ENCODE measurements at places on chromosomes 16 and 17.

DNA sequence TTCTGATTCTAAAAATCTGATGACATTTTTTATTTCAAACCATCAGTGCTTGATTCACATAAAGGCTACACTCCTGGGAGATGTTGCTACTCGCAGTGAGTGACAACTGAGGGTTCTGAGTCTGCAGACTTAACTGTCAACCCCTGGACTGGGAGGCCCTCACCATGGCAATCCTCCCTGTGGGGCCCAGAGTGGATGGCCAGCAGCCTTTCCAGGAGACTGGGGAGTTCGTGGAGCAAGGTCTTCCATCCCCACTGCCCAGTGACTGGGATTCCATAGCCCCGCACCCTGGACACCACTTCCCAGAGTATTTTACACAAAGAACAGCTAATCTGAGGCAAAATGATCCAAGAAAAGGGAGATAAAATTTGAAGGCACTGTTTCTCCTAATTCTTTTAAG is 59.3 kb downstream of the CREBBP start:
- DNase-seq, result no peak

- DNase-seq, result no peak
These were observed 6.6 kb downstream of the JUP start for GRCh38 chr17:41779954-41780353.

DNA sequence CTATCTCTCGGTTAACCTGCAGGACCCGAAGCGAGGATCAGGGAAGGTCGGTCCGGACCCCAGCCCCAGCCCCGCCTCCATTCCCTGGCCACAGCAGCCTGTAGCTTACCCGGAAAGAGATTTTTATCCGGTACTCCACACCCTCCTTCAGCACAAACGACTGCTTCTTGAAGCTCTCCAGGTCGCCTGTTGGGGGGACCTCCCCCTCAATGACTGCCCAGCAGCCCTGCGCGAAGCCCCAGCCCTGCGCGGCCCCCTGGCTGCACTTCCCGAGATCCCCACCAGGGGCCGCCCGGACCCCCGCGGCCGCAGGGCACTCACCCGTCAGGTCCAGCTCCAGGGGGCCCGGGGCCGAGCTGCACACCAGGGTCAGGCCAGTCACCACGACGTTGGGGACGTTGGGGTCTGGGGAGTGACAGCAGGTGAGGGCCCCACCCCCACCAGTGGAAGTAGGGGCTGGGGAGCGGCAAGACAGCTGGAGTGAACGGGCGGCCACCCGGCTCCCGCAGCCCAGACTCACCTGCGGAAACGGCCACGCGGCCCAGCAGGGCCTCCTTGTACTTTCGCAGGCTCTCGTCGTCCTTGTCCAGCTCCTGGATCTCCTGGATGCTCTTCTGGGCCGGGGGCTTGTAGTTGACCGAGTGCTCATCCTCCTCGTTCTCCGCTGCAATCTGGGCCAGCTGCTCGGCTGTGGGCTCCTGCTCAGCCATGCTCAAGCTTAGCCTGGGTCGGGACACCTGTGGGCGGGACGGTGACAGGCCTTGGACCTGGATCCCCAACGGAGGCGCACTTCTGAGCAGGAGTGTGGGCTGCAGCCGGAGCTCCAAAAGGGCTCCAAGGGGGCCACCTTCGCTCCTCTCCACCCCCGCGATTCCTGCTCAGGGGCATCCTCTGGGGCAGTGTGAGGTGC is 1.7 kb downstream of the ARHGDIA start:
- no peak for DNase-seq

GRCh38 chr16:70745536-70746025 is 55.4 kb downstream of the VAC14 start:
- no peak for DNase-seq

- DNase-seq, result no peak
These were observed 3.6 kb upstream of the WDR24 start for GRCh38 chr16:693766-694165.

DNA sequence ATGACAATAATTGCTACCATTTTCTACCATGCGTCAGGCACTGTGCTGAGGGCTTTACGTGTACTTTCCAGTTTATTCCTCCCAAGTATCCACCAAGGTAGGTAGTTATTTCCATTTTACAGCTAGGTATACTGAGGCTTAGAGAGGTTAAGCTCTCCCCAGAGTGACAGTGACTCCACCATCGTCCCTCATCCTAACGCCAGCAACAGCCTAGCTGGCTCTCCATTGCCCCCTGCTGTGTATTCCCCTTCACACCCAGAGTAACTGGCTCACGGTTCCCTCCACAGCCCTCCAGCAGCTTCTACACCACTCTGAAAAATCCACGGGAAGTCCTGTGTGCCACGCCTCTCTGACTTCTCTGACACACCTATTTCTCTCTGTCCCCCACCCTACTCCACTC is 7.1 kb upstream of the ASGR1 start:
- DNase-seq, result peak; percentile 46

GRCh38 chr17:50363217-50364060 is 9.5 kb downstream of the MRPL27 start:
- DNase-seq, result no peak

DNA sequence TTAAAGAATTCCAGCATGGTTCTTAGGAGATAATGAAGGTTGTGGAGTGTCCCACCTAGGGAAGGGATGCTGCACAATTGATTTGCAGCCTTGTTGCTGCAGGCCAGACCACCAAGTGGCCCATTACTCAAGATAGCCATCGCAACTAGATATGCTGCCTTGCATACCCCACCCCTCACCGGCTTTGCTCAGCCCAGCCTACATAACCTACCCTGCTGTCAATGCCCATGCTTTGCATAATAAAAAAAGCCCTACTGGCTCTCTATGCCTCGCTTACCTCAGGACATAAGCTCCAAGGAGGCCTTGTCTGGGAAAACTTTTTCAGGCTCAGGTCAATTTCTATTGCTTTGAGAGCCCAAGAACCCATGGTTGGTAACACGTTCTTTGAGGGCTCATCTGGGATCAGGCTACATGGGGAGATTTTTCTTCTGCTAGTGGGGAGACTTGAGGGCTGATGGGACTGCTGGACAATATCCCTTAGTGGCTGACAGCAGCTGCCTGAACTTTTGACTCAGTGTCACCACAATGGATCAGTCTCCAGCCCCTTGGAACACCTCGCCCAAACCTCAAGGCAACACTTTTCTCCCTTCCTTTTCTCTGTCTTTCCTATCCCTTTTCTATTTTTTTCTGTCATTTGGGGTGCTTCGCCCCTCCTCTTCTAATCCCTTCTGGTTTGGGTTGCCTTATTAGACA is 38.3 kb downstream of the SCPEP1 start:
- DNase-seq, result no peak

- DNase-seq, result no peak
These were observed 34.1 kb downstream of the IL21R start for GRCh38 chr16:27436065-27436464.

DNA sequence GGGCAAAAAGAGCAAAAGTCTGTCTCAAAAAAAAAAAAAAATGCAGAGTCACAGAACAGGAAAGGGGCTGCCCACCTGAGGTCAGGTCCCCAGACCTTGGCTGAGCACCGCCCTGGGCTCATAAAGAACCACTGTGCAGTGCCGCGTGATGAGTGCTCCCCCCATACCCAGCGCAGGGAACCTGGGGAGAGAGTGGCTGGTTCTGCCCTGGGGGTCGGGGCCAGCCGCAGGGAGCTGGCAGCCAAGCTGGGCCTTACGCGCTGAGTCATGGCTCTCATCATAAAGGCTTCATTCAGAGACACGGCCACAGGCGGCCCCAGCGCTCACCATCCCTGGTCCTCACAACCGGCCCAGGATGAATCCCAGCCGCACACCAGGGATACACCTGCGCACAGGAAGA is 80.7 kb downstream of the RAB11FIP4 start:
- no peak for DNase-seq

- no peak for DNase-seq
These were observed 156.6 kb downstream of the ANKFN1 start for GRCh38 chr17:56309897-56310296.

DNA sequence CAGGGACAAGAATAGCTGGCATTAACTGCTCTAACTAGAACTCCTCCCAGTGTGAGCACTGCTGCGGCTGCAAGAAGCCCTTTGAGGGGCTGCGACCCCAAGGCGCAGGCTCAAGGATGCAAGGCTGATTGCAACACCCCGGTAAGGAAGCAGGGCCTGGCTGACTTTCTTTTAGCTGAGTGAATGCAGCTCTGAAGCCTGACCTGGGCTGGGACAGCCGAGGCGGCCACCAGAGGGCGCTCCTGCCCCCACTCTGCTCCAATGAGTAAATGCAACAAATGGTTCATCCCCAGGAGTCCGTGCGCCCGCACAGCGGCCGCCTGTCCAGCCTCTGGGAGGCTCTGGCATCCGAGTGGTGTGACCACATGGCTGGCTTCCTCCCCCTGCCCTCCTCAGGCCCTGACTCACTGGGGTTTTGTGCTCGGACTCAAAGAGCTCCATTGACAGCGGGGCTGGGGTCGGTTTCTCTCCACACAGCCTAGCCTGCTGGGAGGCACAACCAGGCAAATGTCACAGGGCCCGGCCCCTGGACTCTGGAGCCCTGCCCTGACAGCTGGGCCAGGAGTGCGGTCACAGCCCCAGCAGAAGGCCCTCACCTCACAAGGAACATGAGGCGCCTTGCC is at the start of gene SMIM5:
Gene SMIM5 (plus strand): TSS at position 572 of the 623 bp plus-strand sequence. CDS start 6,768 bp downstream, outside the sequence.
- DNase-seq, result peak; percentile 98

DNA sequence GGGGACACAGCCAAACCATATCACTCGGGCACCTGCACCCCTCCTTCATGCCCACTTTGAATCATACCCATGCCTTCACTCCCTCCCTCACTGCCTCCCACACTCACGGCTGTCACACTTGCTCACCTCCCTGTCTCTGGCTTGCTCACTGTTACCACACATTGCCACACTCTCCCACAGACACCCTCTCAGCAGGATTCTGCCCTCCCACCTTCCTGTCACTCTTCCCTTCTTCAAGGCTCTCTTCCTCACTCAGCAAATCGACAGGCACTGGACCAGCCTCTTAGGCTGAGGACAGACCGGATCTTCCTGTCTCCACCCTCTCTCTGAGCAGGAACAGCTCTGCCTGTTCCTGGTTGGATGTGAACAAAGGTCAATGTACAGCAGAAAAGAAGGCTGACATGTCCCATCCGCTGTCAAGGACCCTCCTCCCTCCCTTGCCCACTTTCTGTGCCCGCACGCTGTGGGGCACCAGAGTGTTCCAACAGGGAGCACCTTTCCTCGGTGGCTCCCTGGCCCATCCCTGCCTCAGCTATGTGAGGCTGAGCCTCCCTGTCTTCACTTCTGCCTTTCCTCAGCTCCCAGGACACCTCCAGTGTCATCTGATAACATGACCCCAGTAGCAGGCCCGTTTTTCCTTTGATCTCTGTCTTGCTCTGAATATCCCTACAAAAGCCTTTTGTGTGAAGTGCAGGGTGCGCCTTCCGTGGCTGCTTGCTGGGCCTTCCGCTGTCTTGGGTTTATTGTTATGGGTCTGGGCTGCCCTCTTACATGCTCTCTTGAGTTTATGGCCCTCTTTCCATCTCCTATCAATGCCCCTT is 47.0 kb downstream of the CCDC182 start:
- DNase-seq, result no peak

DNA sequence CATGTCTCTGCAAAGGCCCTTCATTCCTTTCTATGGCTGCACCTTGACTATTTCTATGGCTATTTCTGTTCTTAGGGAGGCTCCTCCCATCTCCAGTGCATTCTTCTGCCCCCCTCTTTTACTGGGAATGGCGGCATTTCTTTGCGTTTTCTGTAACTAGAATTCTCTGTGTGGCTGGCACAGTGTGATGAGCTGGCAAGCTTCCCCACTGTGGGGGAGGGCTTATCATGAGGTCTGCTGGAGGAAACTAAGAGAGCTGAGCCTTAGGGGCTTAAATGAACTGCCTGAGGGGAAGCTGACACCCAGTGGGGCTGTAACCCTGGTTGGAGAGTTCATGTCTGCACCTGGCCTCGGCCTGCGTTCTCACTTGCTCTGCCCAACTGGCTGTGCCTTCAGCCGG is 1.5 kb upstream of the CARD14 start:
- DNase-seq, result no peak

GRCh38 chr17:56983366-56983765 is 5.4 kb downstream of the SCPEP1 start:
- no peak for DNase-seq

GRCh38 chr16:29756654-29757053 is 10.9 kb upstream of the C16orf54 start:
- no peak for DNase-seq

GRCh38 chr17:80264205-80265075 is 3.8 kb downstream of the RNF213 start:
- DNase-seq, result no peak

- DNase-seq, result no peak
These were observed 102.8 kb downstream of the CMIP start for GRCh38 chr16:81547194-81547938.

Data from HuH-7.5 (cell line).